ENCODE measurements at places on chromosomes 4 and X. TPM values are rescaled to one million over a fixed set of nuclear protein-coding genes. Genes with fewer than 3 reads are reported as not detected.

GRCh38 chrX:51894697-51895336 lies 1.4 kb downstream of the MAGED1 start:
- peak; percentile 28 for DNase-seq

DNA sequence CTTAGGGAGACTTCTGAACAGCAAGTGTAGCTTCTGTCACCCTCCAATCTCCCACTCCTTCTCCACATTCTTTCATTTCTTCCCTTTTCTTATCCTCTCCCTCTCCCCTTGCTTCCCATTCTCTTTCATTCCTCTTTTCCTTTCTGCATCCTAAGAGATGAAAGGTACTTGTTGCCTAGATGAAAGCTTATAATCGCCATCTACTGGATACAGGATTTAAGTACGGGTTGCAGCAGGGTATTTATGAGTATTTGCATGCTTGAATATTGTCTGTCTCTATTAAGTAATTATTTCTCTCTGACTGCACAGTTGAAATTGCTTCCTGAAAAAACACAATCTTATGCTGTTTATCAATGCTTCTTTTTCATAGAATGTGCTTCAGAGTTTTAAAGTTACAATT lies 174.0 kb upstream of the TENT5D start:
- no peak for DNase-seq

TRIM60 gene
- total RNA-seq = not detected

DNA sequence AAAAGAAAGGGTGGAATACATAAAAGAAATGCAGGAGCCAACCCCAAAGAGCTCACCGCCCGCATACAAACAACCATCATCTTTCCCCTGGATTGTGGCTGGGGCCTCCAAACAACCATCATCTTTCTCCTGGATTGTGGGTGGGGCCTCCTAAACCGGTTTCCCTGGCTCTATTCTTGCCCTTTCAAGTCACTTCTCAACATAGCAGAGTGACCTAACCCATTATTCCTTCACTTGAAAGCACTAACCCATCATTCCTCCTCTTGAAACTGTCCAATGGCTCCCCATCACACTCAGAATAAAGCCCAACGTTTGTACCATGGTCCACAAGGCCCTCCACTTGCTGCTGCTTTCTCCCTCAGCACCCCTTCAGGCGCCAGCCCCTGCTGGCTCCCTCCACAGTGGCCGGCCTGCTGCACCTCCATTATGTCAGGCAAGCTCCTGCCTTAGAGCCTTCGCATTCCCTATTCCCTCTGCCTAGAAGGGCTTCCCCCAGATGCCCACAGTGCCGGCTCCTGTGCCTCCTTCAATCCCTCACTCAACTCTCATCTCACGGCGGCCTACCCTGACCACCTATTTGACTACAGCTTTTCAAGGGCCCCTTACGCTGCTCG lies 24.1 kb downstream of the SMIM43 start:
- DNase-seq = no peak

- DNase-seq = no peak
Measured at GRCh38 chr4:90112715-90113114, 14.5 kb upstream of the CCSER1 start.

SPANXD gene
- total RNA-seq = not detected

- DNase-seq = no peak
Measured at GRCh38 chrX:9535101-9535500, 70.2 kb downstream of the TBL1X start.

DNA sequence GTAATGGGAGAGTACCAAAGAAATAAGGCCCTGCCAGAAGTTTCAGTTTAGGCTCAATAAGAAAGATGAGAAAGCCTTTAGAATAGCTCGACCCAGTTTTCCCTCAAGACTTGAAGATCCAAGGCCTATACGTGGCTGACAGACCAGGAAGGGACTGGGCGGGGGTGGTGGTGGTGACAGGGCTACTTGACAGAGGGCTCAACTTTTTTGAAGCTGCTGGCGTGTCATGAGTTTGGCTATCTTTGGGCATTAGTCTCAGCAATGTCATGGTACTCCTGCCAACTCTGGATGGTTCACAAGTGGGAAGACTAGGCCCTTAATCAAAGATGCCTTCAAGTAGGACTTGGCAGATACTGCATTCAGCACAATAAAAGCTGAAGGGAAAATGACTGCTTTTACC lies 100.1 kb upstream of the SCML1 start:
- DNase-seq = no peak

DNA sequence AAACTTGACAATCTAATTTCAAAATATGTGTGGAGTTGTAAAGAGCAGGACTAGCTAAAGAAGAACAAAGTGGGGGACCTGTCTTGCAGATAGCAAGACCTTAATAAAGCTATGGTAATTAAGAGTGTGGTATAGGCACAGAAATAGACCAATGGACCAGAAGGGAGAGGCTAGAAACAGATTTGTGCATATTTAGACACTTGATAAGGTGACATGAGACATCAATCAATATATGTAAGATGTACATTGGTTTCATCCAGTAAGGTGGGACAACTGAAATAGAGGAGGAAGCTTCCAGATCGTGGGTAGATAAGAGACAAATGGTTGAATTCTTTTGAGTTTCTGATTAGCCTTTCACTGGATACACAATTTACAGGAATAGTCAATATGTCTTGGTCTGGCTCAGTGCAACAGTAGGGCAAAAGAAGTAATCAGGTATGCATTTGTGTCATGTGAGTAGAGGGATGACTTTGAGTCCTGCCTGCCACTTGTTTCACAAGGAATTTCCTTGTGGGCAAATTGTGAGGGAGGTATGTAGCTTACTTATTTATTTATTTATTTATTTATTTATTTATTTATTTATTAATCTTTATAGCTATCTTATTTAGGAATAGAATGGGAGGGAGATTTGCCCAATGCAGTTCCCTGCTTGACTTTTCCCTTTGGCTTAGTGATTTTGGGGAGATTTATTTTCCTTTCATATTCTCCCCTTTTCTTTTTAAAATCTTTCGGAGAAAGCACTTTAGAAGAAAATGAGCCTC lies 7.2 kb upstream of the MPP1 start:
- DNase-seq = no peak

All from right lobe of liver (tissue), 6 donors.